ENCODE measurements at places on chromosomes 5 and 9.

GRCh38 chr5:155239803-155240202, 226.2 kb downstream of the KIF4B start:
- no peak for DNase-seq

- DNase-seq, result no peak
Measured at GRCh38 chr9:107874137-107874536, 384.6 kb upstream of the KLF4 start.

DNA sequence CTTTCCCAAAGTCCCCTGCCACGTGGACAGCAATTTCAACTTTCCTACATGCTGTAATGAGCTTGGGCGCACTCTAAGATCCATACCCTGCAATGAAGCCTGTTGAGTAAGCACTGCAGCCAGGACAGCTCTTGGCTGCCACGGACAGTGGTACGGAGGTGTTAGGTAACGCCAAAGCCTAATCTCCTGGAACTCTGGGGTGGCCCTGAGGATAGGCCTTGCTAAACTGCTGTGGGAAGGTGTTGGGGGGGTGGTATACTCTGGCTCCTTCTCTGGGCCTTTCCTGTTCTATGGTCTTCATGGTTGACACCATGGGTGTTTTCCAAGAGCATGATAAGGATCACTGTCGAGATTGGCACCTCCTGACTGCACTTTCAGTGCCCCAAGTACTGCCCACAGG, 66.4 kb upstream of the PITX1 start:
- DNase-seq, result no peak

DNA sequence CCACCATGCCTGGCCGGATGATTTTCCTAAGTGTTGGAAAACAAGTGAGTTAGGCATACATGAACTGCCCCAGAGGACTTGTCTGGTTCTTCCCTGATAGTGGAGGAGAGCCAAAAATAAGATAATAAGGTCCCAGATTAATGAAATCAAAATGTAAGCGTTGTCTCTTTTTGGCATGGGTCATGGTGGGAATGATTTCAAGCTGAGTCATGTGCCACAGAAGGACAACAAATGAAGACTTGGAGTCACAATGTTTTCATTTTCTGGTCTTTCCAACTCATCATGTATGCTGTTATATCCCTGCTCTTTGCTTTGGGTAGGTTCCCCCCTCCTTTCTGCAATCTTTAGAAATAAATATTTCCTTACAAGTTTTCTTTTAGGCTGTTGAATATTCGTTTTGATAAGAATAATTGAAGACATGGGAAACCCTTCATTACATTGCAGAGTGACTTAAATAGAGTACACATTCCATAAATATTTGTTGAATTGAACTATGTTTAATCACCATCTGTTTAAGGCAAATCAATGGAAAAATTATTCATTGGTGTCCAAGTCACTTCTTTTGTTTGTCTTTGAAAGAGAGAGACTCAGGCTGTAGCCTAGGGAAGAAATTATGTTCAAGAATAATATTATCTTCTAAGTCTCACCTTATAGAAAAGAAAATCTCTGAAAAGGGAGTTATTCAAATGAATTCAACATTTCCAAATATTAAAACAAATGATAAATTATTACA, 196.3 kb downstream of the CSNK1G3 start:
- DNase-seq, result no peak
